ENCODE measurements at places on chromosomes 7 and 10.
A peak's percentile ranks its signal among the peaks of the same experiment; 100 is the strongest.

GRCh38 chr7:128108641-128109423, 77.6 kb upstream of the LRRC4 start:
- H3K4me1 ChIP-seq = peaks cover 1% of the 10 kb centered on the region
- peaks cover 43% of the 10 kb centered on the region for H3K27me3 ChIP-seq
- no peaks in the 10 kb centered on the region for H3K36me3 ChIP-seq
- H3K27ac ChIP-seq = no peak overlapping the region

DNA sequence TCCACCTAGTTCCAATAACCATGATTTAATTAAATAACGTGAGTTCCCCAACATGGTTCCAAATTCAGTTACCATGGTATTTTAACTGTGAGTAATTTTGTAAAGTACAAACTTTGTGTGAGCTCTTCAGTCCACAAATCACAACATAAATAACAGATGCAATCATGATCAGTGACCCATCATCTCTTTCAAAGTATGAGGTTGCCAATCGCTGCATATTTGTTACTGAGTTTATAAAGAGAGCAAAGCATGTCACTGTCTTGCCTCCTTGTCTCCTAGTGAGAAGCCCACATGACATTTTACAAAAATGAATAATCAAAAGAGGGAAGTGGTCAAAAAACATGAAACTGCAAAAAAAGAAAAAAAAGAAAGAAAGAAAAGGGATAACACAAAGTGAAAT, 69.1 kb upstream of the PDSS1 start:
- no peaks in the 10 kb centered on the region for H3K36me3 ChIP-seq
- no peak overlapping the region for H3K27ac ChIP-seq
- H3K4me3 ChIP-seq = no peak overlapping the region
- H3K27me3 ChIP-seq = no peaks in the 10 kb centered on the region

GRCh38 chr7:87075671-87076404, 16.4 kb upstream of the ELAPOR2 start:
- no peak overlapping the region for H3K27ac ChIP-seq
- no peaks in the 10 kb centered on the region for H3K36me3 ChIP-seq
- no peaks in the 10 kb centered on the region for H3K27me3 ChIP-seq
- H3K4me1 ChIP-seq = no peaks in the 10 kb centered on the region
- DNase-seq = no peak

- no peaks in the 10 kb centered on the region for H3K27me3 ChIP-seq
- no peak for DNase-seq
- no peaks in the 10 kb centered on the region for H3K4me1 ChIP-seq
- no peak overlapping the region for H3K4me3 ChIP-seq
Observed at GRCh38 chr10:62850646-62851045, 34.5 kb upstream of the EGR2 start.

DNA sequence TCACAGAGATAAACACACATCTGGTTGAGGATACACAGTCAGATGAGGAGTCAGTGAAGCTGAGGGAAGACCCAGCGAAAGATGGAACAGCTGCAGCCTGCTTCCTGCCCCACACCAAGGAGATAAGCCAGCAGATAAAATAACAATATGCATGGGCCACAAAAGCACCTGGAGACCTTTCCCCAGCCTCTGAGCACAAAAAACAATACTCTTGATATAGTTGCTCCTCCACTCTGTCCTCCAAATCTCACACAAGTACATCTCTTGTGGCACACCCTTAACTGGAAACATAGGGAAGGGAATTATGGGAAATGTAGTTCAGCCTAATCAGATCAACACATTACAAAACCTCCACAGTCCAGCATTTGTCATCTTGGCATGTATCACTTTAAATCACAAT, 9.7 kb upstream of the FHIP2A start:
- no peak overlapping the region for H3K27ac ChIP-seq
- no peaks in the 10 kb centered on the region for H3K4me1 ChIP-seq
- H3K27me3 ChIP-seq = no peaks in the 10 kb centered on the region
- no peak overlapping the region for H3K4me3 ChIP-seq
- no peaks in the 10 kb centered on the region for H3K36me3 ChIP-seq

DNA sequence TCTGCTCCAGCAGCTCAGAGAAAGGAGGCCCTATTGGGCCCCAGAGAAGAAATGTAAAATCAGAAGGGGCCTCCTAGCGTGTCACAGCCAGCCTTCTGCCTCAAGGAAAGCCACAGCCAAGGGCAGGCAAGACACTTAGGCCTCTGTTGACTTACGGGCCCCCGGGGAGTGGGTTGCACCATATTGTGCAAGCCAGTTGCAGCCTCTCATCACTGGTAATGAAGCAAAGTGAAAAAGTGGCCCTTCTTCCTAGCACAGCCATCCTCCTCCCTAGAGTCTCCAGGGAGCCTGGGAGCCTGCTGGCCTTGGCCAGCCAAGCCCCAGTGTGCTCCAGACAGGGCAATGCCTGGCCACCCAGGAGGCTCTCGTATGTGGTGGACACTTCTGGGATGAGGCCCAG, 56.2 kb upstream of the GDF10 start:
- H3K4me3 ChIP-seq = no peak overlapping the region
- H3K36me3 ChIP-seq = no peaks in the 10 kb centered on the region
- H3K27me3 ChIP-seq = peaks cover 4% of the 10 kb centered on the region
- H3K4me1 ChIP-seq = no peaks in the 10 kb centered on the region
- DNase-seq = no peak

DNA sequence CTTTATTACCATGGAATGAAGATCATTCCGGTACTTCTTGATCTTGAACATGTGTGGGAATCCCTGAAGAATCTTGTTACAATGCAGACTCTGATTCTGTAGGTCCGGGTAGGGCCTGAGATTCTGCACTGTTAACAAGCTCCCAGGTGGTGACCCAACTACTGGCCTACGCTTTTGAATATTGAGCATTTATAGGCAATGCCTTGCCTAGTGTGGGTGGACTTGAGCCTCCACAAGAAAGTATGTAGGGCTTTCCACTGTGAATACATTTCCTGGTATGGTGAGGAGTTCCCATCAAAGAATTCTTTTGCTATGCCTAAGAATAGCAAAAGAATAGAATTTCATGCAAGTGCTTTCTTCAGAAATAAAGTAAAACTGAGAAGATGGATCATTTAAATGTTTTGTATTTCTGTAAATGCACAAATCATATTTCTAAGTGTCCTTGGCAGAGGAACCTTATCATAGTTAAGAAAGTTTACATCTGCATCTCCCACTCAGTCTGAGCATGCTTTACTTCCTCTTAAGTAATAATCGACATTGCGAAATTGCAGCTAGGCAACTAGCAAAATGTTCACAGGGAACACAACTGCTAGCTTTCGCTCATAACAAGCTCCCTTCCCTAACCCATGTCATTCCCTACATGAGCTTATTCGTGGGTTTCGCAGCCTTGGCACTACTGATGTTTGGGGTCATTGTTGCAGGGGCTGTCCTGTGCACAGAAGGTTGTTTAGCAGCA, 71.4 kb downstream of the AHR start:
- peaks cover 15% of the 10 kb centered on the region for H3K4me1 ChIP-seq
- peak; percentile 70 for DNase-seq
- H3K27ac ChIP-seq = peak overlapping the region; percentile 11
- no peaks in the 10 kb centered on the region for H3K27me3 ChIP-seq

DNA sequence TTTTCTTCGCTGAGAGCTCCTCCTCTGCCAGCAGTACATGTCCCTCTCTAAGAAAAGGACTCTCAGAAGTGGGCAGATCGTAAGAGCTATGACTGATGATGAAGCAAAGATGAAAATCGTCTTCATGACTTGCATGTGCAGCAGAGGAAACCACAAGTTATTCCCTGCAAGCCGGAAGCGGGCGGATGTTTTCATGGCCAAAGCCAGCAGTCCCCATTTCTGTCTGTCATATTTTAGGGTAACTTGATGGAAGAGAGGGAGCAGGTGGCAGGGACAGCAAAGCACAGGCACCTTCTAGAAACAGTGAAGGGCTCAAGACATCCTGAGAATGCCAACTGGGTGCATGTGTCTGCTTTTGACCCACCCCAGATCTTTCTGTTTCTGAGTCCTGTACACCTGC, 19.9 kb downstream of the KLF6 start:
- H3K4me1 ChIP-seq = no peaks in the 10 kb centered on the region
- DNase-seq = no peak
- H3K27ac ChIP-seq = no peak overlapping the region

DNA sequence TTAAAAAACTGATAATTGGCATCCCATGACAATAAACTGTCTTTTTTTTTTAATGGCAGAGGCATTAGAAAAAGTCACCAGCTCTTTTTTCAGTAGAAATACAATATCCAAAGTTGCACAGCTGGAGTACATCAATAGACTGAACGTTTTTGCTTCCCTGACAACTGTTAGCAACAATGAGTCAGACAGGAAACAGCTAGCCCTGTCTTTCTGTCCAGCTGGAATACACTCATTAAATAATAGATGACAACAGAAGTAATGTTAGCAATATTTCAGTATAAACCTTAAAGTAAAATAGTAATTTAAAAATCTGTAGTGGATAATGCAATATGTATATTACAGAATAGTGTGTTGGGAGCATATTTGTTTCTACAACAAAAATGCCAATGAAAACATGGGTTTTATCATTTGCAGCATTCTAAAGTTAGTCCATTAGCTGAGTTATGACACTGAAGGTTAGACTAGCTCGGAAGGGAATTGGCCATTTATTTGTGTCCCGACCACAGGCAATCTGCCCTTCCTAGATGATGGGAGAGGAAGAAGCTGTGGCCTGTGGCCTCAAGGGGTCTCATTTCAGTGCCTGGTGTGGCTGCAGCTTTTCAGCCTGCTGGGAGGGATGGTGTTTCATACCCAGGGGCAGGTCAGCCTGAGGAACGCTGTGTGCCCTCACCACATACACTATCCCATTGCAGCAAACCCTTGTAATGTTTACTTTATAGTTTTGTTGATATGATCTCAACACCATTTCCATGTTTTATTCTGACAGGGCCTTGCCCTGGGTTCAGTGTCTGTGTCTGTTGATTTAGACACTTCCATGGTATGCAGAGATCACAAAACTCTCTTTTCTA, 173.3 kb downstream of the SLC16A9 start:
- H3K27me3 ChIP-seq = no peaks in the 10 kb centered on the region
- peak; percentile 19 for DNase-seq
- H3K27ac ChIP-seq = peak overlapping the region; percentile 60
- no peak overlapping the region for H3K4me3 ChIP-seq

DNA sequence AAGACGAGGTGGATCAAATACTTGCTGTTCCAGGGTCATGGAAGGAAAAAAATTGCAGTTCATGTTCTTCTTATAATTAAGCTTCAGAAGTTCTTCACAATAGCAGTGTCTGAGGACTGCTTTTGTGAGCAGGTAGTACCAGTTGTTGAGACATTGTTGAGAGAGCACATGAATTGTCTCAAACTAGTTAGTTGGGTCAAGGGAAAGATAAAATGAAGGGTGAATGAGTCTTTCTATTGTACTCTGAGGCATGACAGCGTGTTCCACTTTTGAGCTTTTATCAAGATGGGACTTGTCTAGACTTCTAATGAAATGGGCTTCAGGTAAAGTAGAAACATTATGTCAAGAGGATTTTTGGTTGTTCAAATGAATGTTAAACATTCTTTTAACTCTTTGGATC, 26.0 kb downstream of the KAT6B start:
- no peaks in the 10 kb centered on the region for H3K4me1 ChIP-seq
- H3K36me3 ChIP-seq = peaks cover 2% of the 10 kb centered on the region
- H3K27ac ChIP-seq = no peak overlapping the region
- H3K4me3 ChIP-seq = no peak overlapping the region
- no peaks in the 10 kb centered on the region for H3K27me3 ChIP-seq

GRCh38 chr10:110980807-110981206, 61.4 kb downstream of the SHOC2 start:
- H3K4me3 ChIP-seq = no peak overlapping the region
- H3K27ac ChIP-seq = no peak overlapping the region
- no peaks in the 10 kb centered on the region for H3K27me3 ChIP-seq
- no peak for DNase-seq
- H3K4me1 ChIP-seq = no peaks in the 10 kb centered on the region

- H3K27ac ChIP-seq = no peak overlapping the region
- no peak for DNase-seq
- no peaks in the 10 kb centered on the region for H3K4me1 ChIP-seq
- no peaks in the 10 kb centered on the region for H3K27me3 ChIP-seq
Observed at GRCh38 chr7:69953136-69954067, 355.1 kb downstream of the AUTS2 start.

- no peak overlapping the region for H3K27ac ChIP-seq
- no peaks in the 10 kb centered on the region for H3K4me1 ChIP-seq
- H3K27me3 ChIP-seq = no peaks in the 10 kb centered on the region
- no peak overlapping the region for H3K4me3 ChIP-seq
- no peaks in the 10 kb centered on the region for H3K36me3 ChIP-seq
- no peak for DNase-seq
Observed at GRCh38 chr7:1579481-1580421, 9.9 kb upstream of the PSMG3 start.

- peaks cover 15% of the 10 kb centered on the region for H3K4me1 ChIP-seq
- H3K27me3 ChIP-seq = peaks cover 12% of the 10 kb centered on the region
- H3K36me3 ChIP-seq = no peaks in the 10 kb centered on the region
- H3K27ac ChIP-seq = peak overlapping the region; percentile 79
- peak overlapping the region; percentile 55 for H3K4me3 ChIP-seq
Observed at GRCh38 chr7:140230516-140230860, 53.7 kb upstream of the KDM7A start.

DNA sequence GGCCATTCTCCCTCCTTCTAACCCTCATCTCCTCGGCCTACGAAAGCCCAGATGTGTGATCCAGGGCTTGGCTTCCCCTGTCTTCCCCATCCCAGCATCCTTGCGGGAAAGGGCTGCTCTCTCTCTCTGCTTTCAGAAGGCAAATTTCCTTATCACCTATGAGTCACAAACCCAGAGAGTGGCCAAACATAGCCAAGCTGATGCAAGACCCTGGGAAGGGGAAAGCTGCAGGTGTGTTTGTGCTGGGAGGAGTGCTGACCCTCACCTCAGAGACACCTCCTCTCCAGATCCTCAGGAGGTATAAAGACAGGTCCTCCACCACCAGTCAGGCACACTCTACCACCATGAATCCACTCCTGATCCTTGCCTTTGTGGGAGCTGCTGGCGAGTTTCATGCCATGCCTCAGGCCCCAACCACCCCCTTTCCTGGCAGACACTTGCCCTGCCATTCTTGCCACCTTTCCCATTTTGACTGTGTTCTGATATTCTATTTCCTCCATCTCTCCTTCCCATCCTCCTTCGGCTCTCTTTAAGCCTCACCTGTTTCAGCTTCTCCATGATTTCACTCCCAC, 10.6 kb upstream of the PRSS2 start:
- no peak for DNase-seq
- H3K27me3 ChIP-seq = peaks cover 2% of the 10 kb centered on the region
- H3K36me3 ChIP-seq = no peaks in the 10 kb centered on the region
- H3K4me1 ChIP-seq = no peaks in the 10 kb centered on the region
- H3K27ac ChIP-seq = no peak overlapping the region

- no peaks in the 10 kb centered on the region for H3K36me3 ChIP-seq
- peaks cover 4% of the 10 kb centered on the region for H3K4me1 ChIP-seq
- no peaks in the 10 kb centered on the region for H3K27me3 ChIP-seq
- H3K27ac ChIP-seq = no peak overlapping the region
- no peak overlapping the region for H3K4me3 ChIP-seq
Observed at GRCh38 chr7:134908289-134908688, 78.0 kb upstream of the AGBL3 start.

GRCh38 chr7:113100121-113100603, 13.5 kb upstream of the GPR85 start:
- no peak for DNase-seq
- H3K36me3 ChIP-seq = no peaks in the 10 kb centered on the region
- no peaks in the 10 kb centered on the region for H3K27me3 ChIP-seq
- H3K27ac ChIP-seq = no peak overlapping the region
